Hematopoietic multipotent progenitor cell treated with erythropoietin and hydrocortisone succinate and interleukin-3 and kit ligand, for 17 days (in vitro differentiated cells): ENCODE measurements at places on chromosomes 6 and 20.
A peak's percentile ranks its signal among the peaks of the same experiment; 100 is the strongest.

GRCh38 chr6:111848262-111848812 is 24.9 kb downstream of the FYN start:
- DNase-seq = no peak

- DNase-seq = no peak
These were observed 187.7 kb upstream of the BMP2 start for GRCh38 chr20:6579824-6580223.

GRCh38 chr6:167826230-167826895 is 348 bp upstream of the AFDN start:
- peak; percentile 63 for DNase-seq

- peak; percentile 16 for DNase-seq
These were observed 3.9 kb downstream of the SDC4 start for GRCh38 chr20:45344168-45344860.

DNA sequence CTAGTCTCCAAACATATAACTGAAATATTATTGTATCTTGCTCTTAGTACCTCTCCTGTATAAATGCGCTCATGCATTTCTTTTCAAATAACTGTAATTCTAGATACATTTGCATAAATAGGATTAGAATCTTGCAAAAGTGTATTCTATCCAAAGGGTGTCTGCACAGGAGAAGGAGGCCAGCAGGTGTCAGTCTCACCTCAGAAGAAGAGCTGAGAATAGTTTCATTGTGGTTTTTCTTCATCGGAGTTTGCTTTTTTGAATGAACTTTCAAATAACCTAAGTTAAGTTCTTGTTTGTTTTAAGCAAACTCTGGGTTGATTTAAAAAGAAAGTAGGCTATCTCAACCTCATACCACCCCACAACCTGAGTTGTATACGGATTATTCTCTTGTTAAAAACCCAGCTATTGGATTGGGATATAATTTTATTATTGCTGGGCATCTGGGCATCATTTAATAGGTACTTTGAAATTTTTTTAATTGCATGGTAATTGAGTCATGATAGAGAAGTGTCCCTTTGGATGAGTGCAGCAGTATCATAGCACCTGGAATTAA is 125.0 kb upstream of the MLIP start:
- DNase-seq = no peak

DNA sequence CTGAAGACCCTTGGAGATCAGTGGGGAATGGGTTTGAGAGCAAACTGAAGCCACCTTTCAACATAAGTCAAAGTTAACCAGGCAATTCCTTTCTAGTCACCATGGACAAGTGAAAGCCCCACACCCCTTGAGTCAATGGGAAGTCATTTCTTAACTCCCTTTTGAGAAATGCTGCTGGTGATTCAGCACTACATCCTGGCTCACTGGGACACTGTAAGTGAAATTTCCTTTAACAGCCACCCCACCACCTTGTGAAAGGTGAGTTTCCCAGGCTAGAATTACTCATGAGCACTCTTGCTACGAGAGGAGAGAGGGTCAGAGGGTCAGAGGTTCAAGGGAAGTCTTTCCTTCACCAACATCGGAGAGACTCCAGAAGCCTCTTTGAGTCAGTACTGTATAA is 93.3 kb upstream of the MARCKS start:
- DNase-seq = no peak

DNA sequence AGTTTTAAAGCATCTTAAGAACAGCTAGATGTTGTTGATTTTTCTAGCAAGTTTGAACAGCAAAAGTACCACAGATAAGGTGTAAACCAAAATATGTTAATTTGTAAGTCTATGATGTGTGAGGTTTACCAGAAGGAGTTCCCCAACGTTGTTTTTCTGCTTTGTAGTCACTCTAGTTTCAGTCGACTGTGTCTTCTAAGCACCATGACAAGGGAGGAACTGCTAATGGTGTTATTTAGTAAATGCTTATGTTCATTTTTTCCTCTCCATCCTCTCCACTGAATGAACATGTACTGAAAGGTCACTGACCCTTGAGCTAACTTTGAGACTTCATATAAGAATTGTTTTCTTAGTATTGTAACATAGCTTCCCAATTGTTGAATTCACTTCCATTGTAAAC is 3.0 kb downstream of the ENPP3 start:
- DNase-seq = no peak

- DNase-seq = peak; percentile 71
These were observed 747 bp upstream of the PTPRA start for GRCh38 chr20:2872459-2873009.

DNA sequence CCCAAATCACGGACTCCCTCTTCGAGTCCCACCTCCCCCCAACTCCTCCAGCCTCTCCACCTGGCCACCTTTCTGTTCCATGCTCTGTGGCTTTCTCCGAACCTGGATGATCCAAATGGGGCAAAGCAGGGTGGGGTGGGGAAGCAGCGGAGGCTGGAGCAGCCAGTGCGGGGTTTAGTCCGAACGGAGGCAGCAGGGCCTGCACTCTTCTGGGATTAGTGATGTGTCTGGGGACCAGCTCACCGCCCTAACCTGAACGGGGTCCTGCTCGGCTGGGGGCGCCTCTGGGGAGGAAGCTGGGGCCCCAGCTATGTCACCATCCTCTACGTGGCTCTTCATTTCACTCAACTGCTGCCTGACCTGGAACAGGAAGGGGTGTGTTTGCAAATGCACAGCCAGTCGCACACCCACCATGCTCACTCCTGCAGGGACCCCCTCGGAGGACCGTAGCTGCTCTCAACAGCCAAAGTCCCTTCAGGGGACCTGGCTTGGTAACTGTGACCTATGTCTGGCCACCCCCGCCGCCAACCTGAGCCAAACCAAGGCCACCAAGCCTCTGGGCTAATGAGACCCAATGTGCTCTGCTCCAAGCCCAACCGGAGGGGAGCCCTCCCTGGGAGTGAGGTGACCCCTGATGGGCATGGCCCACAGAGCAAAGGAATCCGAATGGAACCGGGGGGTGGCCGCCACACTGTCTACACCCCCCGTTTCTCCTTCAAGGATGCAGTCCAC is 46.8 kb downstream of the DSTN start:
- DNase-seq = no peak

- DNase-seq = no peak
These were observed 533.7 kb downstream of the DOK5 start for GRCh38 chr20:55009066-55009465.

- DNase-seq = no peak
These were observed 40.3 kb upstream of the BLCAP start for GRCh38 chr20:37567671-37568588.

- DNase-seq = no peak
These were observed 55.9 kb upstream of the SNX9 start for GRCh38 chr6:157766901-157767774.

- DNase-seq = no peak
These were observed 6.9 kb upstream of the ZSCAN16 start for GRCh38 chr6:28117386-28118050.

DNA sequence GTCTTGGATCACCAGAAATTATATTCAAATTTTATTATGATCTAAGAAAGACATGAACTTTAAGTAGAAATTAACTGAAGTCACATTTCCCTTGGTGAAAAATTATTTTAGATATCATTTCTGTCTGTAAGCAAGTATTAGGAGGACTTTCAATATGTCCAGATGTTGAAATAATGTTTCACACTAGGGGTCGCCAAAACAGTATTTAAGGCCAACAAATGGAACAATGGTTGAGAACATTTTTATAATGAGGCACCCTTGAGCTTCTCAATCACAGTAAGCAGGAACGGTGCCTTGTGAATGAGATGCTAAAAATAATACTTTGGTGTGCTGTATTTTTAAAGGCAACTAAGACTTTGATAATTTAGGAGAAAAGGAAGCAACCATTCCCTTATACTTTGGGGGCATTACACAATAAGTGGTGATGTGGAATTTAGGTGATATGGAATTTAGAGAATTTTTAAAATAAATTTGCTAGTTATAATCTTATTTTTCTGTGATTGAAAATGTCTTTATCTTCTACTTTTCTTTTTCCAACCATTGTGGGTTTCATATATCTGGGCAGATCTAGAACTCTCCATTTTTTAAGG is 9.6 kb upstream of the SF3B5 start:
- DNase-seq = peak; percentile 67

GRCh38 chr6:77686931-77687330 is 34.1 kb downstream of the MEI4 start:
- no peak for DNase-seq

DNA sequence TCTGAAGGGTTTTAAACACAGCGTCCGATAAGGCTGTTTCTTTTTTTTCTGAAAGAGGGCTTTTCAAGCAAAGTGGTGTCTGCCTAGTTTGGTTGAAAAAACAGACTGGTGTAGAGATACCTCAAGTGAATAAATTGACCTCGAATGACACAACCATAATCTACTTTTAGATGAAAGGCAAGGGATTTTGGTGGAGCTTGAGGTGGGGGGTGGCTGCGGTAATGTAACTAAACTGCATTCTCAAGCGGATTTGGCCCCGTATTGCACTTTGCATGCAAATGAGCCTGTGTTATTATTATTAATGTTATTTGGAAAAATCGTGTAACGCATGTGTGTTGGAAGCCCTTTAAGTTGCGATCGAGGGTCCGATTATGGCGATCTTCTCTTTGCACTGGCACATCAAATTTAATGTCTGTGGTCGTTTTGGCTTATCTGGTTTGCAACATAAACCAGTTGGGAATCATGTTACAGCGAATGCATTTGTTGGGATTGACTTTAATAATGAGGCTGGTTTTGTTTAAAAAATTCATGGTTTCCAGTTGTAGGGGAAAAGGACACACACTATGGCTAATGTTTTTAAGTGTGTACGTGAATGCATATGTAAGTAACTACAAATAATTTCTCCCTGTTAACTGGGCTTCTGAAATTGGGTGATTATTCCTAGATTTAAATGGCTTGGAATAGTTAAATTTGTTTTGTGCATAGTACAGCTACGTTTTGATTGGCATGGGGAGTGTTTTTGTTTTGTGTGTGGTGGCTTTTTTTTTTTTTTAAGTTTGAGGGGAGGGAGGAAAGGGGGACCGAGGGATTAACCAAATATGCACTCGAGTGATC is 1.0 kb downstream of the JARID2 start:
- DNase-seq = peak; percentile 64

DNA sequence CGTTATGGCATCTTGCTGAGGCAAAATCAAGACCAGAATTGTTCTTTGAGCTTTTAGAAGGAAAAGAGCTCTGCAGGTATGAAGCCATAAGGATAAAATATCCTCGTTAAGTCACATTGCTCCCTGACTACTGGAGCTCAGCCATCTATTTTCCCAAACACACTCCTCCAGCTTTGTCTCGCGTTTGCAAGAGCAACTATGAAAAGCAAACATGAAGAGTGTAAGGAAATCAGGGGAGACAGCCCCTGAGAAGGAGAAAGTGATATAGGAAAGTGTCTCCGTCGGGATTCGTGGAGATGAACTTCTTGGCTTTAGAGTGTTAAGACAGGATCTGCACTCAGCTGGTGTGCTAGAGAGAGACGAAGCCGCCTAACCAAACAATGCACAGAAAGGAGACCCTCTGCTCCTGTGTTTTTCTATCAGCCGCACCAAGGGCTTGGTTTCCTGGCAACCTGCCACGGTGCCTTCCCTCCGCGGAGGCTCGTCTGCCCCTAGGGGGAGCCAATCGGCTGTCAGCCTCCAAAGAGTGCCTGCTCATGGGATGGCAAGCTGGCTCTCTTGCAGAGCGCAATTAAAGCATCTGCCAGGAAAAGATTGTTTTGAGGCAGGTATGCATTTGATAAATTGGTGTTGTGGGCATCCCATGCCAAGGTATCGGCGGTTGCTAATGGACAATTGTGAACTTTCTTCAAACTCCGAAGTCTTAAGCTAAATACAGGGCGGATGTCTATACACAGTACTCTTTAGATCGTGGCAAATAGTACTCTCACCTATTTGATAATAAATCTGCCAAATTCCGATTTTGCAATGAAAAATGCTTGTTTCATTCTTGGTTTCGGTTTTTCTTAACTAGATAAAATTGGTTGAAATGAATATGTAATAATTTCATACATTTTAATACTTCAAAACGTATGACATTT is 603.2 kb downstream of the RNF144B start:
- peak; percentile 19 for DNase-seq
